ENCODE measurements at places on chromosomes 6 and 20. TPM values are rescaled to one million over a fixed set of nuclear protein-coding genes. Genes with fewer than 3 reads are reported as not detected.

DNA sequence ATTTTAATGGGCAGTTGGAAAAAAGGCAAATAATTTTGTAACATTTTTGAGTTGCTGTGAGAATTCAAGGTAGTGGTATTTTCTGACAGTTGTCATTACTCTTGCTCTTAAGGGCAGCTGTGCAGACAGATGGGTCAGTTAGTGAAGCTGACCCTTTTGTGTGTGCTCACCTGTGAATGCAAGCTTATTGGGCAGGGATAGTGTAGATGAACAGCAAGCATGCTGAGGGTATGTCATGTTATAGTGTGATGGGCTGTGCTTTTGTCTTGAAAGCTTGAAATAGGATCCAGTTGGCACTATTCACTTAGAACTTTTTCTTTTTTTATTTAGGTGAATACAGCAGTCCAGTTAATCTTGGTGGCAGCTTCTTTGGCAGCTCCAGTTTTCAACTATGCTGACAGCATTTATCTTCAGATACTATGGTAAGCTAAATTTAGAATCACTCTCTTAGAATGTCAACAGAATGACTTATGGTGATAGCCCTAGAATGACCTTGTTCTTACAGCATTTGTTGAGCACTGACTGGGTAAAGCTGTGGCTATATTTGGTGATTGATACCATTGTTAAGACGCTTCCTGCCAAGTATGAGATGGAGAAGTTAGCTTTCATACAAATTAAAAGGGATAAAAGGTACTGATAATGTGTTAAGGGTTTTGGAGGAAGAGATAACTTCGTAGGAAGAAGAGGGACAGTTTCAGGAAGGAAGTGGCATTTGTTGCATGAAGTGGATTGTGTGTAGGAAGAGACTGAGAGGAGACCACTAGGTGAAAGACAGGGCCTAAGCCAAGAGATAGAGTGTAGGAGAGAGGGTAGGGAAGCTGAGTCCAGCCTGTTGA is 19.5 kb downstream of the LRRN4 start:
- DNase-seq: peak; percentile 55

Gene KCNQ5
- total RNA-seq: 5.0 TPM

Gene WFDC5
- not detected for total RNA-seq

Gene ZNF831
- not detected for total RNA-seq

Gene MCCD1
- total RNA-seq: not detected

Gene ATP9A
- total RNA-seq: 0.42 TPM

DNA sequence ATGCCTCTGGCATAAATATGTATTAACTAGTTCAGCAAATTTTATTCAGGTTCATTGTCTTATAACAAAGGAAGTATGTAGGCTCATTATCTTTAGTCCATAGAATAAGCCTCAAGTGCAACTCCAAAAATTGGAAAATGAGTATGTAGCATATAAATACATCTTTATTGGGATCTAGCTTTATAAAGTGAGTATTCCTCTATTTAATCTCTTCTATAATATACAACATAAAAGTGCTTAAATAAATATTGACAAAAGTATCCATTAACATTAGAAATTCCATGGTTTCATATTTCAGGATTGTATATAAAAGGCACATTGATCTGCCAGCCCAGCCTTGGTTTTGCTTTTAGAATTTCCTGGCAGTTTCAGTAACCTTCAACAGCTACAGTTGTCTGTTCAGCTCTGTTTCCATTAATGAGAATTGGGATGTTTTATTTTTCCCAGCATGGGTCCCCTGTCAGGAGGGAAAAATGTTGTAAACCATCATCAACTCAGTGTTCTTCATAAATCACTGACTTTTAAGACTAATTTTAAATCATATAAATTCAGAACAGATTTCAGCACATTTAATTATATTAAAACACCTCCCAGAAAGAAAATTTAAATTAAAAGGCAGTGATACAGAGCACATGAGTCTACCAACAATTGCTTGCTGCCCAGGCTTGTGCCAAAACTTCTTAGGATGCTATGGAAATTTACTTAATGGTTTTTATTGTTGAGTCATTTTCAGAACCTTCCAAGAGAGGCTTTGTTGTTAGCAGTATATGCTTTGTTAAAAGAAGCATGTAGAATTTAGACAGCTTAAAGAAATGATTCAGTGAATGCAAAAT is 119.7 kb downstream of the ADGRG6 start:
- DNase-seq: no peak

GRCh38 chr6:168029459-168030217 is 32.2 kb downstream of the KIF25 start:
- no peak for DNase-seq

DNA sequence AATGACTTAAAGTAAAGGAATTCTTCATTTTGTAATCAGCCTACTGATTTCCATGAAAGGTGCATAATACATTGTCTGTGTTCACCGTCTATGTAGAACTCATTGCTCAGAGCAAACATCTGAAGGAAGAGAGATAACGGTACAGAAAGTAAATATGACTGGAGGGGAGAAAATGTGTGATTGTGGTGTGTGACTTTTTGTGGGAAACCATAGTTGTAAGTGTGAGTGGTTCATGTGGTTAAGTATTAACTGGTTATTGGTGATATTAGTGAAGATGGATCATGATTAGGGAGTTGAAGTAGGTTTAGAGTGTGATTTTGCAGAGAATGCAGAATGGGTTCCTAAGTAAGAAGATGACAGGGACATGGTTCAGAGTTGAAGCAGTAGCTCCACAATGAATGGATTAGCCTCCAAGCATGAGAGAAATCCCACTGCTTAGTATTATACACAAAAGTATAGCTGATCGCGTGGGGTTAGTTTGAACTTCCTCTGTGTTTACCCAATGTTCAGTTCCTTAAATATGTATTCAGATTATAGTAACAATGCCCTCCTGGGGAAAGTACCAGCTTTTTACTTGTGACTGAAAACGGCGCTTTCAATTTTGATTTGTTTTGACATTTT is 368.9 kb downstream of the UTRN start:
- no peak for DNase-seq

DNA sequence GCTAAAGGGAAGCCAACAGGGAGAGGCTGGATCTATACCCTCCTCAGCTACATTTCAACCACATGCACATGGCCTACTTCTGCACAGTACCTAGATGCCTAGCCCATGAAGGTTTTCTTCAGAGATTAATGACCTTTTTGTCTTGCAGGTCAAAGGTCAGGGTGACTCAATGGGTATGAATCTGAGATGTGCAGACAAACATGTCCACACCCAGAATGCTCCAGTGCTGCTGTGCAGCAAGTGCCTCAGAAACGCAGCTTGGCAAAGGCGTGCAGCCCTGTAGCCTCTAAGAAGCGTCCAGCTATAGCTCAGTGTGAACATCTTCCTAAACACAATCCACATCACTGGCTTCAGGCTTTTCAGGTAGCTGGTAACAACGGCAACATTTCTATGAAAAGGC is 24.4 kb downstream of the MAP1LC3A start:
- DNase-seq: no peak

- no peak for DNase-seq
Observed at GRCh38 chr6:147684906-147685305, 176.4 kb downstream of the SAMD5 start.

DNA sequence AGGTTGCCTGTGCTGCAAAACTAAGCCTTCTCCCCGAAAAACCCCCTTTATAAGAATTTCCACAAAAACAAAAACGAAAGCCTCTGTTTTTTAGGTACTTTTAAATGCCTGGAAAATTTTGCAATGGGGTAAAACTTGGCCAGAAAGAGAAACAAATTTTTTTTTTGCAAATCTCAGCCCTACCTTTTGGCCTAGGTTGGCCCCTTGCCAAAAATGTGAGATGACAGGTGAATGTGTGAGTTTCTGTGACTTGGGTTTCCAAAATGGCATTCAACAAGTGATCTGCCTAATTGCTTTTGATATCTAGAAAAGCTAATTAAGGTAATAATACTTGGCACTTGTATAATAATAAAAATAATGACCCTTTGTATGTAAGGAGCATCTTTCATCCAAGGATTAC is 48.4 kb downstream of the MAFB start:
- DNase-seq: no peak

DNA sequence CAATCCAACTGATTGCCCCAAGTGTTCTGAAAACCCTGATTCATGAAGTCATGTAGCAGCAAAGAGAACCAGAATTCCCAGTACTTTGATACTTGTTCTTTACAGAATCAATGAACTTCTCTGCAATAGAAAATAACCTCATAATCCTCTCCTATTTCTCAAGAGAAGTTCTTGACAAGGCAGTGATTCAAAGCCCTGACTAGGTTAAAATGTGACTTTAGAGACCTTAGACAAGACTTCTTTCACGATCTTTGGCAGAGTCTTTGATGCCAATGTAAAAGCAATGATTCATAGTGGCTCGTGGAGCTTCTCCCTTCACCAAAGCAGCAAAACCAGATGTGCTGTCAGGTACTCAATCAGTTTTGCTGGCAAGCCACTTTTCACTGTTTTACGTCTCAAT is 95.2 kb downstream of the CDK19 start:
- DNase-seq: no peak

- no peak for DNase-seq
Observed at GRCh38 chr6:151509048-151509447, 15.2 kb downstream of the CCDC170 start.

Gene PTK6
- not detected for total RNA-seq

Gene PRPH2
- total RNA-seq: 0.09 TPM

DNA sequence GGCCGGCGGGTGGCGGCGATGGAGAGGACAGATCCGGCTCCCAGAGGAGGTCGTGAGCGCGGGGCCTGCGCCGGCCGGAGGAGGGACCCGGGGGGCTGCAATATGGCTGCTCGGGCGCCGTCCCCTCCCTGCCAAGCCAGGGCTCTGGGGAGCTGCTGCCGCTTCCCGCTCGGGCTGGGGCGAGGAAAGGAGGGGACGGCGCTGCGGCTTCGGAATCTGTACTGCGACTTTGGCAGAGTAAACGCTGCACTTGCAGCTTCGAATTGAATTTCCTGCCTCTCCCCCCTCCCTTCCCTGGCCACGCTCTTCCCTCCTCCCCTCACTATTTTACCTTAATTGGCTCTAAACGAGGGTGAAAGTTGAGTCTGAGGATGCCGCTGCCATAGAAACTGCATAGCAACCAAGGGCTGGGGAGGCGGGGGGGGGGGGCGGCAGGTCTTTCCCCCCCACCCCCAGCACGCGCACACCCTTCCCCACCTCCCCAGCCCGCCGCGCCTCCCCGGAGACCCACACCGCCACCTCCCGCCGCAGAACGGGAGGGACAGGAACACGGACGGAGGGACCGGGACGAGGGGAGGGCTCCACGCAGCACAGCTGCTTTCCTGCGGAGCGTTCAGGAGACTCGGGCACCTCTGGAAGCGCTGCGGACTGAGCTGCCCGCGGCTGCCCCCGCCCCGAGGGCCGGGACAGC is 93.9 kb downstream of the RNASET2 start:
- no peak for DNase-seq

Gene SIRPB2
- not detected for total RNA-seq

DNA sequence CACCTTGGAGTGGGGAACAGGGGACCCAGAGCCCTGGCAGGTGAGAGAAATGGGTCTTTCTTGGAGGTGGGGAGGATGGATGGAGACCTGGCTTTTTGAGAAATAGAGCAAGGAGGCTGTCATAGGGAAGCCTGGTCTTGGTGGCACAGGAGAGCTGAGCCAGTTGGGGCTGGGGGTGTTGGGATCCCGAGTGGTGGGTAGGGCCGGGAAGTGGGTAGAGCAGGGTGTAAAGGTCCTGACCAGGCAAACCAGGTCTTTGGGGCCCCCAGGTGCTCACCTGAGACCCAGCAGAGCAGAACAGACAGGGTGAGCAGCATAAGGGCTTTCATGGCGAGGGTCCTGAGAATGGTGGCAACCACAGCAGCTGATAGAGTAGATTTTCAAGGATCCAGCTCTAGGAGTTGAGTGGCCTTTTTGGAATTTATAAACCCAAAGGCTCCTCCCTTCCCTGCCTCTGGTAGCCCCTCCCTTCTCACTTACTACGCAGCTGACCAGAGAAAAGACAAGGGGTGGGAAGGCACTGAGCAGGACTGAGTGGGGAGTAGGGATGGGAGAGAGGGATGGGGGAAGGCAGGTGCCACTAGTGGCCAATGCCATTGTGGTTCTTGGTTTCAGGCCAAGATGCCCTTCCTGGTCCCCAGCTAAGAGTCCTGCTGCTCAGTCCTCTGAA is at the start of gene LY6G6C:
Gene LY6G6C (minus strand): TSS at position 396 of the 670 bp plus-strand sequence. CDS start 67 bp downstream, at position 329.
- DNase-seq: no peak

DNA sequence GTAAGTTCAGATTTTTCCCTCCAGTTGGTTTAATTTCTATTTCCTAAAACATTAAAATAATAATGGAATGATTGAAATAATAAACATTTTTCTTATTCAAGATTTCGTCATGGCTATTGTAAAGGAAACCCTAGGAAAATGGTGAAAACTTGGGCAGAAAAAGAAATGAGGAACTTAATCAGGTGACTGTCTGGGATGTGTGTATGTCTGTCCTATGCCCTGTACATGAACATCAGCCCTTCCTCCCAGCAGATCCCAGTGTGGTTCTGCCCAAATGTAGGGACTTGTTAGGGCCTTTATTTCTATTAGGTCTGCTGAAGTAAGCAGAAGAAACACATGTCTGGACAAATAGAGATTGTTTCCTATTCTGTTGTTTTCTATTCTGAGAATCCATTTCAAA is 13.1 kb downstream of the RIOK1 start:
- DNase-seq: no peak

DNA sequence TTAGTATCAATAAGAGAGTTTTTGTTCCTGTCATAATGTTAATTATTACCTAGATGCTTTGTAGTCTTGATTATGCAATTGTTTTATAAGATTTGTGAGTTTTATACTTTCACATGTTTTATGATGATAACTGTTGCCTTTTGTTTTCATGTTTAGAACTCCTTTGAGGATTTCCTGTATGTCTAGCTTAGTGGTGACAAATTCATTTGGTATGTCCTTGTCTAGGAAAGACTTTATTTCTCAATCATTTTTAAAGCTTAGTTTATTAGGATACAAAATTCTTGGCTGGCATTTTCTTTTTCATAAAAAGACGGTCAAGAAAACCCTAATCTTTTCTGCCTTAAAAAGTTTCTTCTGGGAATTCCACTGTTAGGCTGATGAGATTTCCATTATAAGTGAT is 849.9 kb upstream of the EYS start:
- no peak for DNase-seq

Gene GHRH
- total RNA-seq: not detected

Gene FERMT1
- total RNA-seq: 0.07 TPM

Gene NCOA3
- 17.0 TPM for total RNA-seq

- DNase-seq: no peak
Observed at GRCh38 chr6:168934660-168935627, 318.7 kb downstream of the THBS2 start.

- DNase-seq: peak; percentile 0
Observed at GRCh38 chr20:9903048-9903655, 64.3 kb upstream of the PAK5 start.

DNA sequence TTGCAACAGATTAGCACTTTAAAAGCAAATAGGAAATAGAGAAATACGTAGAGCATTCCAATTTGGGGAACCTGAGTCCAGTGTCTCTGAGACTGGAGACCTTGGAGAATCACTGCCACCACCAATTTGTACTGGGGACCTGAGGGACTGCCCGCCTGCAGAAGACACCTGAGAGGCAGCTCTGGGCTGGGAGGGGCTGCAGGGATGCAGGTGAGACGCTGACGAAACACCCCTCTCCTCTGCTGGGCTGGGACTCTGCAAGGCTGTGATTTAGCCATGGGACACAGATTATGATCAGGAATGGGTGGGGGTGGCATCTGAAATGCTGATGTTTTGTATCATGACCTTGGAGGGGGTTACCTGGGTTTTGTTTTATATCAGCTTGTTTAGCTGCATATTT is 7.0 kb upstream of the APMAP start:
- no peak for DNase-seq

GRCh38 chr6:90168693-90169131 is 127.9 kb downstream of the BACH2 start:
- DNase-seq: no peak

Gene HSPA12B
- total RNA-seq: not detected
